ENCODE measurements at places on chromosomes 7 and 10.

GRCh38 chr10:110973400-110973799, 54.0 kb downstream of the SHOC2 start:
- no peak for DNase-seq

DNA sequence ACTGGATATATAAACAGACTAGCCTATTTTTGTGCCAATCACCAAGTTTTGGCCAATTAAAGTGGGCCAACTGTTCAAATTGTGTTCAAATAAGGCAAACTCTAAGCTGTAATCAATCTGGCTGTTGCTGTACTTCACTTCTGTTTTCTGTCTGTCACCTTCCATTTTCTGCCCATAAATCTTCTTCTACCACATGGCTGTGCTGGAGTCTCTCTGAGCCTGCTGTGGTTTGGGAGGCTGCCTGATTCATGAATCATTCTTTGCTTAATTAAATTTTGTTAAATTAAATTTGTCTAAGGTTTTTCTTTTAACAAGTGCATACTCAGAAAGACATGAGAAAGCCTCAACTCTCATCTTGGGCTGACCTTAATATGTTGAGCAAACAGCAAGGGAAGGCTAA, 172.6 kb upstream of the VIPR2 start:
- no peak for DNase-seq

DNA sequence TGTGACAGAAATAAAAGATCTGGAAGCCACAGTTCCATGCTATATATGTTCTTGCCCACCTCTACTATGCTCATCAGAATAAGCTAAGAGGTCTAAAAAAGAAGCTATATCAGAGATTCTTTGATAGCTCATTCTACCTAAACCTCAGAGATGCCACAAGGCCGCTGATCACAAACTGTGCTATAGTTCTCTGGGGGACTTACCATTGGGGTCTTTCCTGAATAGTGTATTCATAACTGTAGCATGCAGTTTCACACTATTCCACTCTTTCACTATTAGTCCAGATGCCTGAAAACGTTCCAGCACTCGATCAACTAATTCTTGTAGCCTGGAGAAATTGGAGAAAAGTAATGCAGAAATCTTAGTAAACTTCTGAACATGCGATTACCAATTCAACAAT, 44.5 kb upstream of the SPOCK2 start:
- DNase-seq, result no peak

DNA sequence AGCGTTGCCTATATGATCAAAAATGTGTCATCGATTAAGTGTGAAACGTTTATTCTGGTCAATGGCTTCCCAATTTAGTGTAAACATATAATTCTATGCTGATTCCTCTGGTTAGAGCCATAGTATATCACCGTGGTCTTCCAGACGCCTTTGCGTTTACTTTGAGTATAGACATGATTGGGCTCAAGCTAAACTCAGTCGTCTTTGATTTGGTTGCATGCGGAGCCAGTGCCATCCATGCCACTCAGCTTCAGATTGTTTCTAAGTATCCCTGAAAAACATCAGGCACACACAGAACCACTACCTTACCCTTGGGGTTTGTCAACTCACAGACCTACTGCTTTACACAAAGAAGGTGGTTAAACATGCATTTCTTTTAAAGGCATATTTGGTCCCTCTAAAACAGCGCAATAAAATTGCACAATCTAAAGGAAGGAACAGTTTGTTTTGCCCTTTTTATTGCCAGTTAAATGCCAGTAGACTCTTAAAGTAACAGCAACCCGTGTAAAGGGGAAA, 273.6 kb upstream of the KLF6 start:
- no peak for DNase-seq

DNA sequence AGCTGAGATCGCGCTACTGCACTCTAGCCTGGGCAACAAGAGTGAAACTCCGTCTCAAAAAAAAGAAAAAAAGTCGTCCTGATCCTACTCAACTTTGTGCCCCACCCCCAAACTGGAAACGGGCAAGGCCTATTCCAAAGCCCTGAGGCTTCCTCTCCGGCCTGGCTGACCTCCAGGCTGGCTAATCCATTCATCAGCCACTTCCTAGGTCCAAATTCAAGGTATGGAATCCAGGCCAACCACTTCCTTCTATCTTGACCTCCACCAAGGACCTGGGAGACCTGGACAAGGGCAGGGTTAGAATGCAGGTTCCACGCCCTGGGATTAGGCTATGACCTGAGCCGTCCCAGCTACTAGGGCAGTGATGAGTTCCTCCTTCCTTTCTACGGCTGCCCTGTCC, 20.4 kb upstream of the EIF4H start:
- DNase-seq, result no peak

DNA sequence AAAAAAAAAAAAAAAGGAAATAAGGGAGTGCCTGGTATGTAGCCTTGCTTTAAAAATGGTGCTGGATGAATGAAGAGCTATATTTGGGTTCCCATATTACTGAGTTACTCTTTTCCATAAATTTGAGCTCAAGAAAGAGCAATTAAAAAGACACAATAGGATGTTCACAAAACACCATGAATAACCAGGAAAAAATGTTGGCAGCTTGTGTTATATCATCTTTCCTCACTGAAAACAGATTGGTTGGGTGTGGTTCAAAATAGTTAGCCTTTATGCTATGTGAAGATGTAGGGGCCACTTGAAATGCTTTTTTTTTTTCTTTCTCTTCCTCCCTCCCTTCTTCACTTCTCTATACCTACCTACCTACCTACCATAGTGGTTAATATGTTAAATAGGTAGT, 256.9 kb downstream of the STK31 start:
- DNase-seq, result no peak

DNA sequence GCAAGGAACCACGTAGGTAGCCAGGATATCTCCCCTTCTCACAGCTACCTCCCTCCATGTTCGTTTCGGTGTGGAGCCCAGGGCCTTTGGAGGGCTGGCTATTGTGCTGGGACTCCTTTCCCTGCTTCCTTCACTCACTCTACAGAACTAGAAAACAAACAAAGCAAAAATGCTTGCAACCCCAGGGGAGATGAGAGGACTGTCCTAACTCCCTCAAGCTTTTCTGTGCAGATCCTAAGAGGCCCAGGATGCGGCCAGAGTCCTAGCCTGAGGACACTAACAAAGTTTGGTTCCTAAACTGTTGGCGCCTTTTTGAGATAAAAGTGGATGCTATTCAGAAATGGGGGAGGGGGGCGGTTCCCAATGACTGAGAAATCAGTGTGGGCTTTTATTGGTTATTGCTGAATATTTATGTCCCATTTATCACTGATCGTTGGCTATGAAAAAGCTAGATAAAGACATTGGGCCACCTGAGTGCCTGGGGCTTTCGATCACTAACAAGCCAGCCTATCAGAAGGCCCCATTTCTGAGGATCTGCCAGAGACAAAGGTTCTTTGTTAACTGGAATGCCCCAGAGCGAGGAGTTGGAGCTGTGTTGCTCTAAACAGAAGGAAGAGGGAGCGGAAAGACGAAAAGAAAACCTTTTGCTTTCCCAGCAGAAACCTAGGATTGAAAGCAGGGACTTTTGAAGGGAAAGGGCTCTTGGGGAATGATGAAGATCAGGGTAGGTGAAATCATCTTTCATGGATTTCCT, 95.2 kb upstream of the EGR2 start:
- no peak for DNase-seq

GRCh38 chr7:71835056-71835455, 577.1 kb downstream of the CALN1 start:
- DNase-seq, result no peak

GRCh38 chr10:38047666-38048065, 37.2 kb downstream of the ZNF33A start:
- DNase-seq, result no peak

DNA sequence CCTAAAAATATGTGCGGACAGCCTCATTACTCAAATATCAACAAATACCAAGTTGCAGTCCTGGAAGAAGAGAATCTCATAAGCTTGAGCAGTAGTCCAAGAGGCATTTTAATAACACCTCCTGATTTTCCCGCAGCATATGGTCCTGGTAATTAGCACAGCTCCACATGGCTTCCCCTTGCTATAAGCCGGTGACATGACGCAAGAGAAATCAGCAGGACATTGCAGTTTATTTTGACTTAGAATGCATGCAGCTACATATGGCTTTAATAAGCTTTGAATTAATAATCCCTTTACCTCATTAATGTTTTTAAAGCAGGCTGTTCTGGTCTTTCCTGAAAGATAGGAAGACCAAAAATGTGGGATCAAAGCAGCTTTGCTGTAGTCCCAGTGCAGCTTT, 137.6 kb downstream of the RAMP3 start:
- DNase-seq, result no peak

DNA sequence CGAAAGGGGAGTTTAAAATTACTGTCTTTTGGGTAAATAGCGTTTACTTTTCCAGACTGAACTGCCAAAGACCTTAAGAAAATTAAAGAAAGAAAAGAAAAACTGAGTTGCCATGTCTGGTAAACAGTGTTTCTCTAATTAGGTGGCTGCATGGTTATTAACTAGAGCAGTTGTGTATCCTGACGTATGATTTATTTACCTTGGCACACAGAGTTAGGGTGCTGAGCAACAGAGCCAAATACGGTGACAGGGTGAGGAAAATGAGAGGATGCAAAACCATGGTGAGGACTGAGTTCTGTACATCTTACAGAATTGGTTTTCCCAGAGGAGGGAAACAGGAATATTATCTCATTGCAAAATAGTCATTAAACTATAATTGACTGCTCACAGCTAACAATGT, 546.4 kb upstream of the FZD8 start:
- DNase-seq, result no peak

DNA sequence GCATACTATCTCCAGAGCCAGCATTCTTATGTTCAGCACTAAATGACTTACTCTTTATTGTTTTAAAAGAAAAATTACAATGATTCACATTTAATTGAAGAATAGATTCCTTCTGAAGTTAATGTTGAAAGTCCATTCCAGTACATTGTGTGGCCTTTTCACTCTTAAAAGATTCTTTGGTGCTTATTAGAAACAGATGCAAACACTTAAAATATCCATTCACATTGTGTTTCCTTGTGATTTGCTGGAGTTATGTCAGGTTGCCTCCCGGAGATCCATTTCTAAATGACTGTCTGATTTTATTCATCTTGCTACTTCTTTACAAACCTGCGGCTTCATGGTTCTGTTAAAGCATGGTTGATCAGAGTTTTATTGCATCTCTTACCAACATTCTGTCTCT, 152.8 kb downstream of the FOXP2 start:
- DNase-seq, result no peak

GRCh38 chr10:98173260-98173659, 38.8 kb downstream of the R3HCC1L start:
- no peak for DNase-seq

GRCh38 chr10:89900554-89900953, 199.2 kb downstream of the KIF20B start:
- DNase-seq, result no peak

Data from C1 segment of cervical spinal cord (tissue), 14 donors.